ENCODE measurements at places on chromosomes 16 and 17.

GRCh38 chr17:9324864-9325263, 250.8 kb downstream of the STX8 start:
- DNase-seq, result no peak

DNA sequence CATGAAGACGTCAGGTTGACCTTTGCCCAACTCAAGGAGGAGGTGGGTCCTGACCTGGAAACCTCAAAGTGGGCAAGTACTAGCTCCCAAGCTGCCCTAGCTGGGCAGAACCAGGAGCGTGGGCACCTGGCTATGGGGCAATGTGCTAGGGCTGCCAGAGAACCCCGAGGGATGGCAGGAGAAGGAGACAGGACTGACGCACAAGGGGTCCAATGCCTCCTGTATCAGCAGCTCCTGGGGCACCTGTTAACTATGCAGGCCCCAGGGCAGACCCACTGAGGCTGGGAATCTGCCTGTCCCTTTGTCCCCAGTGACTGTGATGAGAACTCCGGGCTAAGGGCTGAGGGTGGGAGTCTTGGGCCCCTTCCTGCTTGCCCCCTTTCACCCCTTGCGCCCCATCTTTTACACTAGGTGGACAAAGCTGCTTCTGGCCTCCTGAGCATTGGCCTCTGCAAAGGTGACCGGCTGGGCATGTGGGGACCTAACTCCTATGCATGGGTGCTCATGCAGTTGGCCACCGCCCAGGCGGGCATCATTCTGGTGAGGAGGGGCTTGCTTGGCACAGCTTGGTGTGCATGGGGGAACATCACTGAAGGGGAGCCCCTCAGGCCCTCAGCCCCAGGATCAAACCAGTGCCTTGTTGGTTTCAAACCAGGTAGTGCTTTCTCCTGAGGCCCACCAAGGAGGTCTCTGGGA, 7.7 kb downstream of the CHAD start:
- peak; percentile 16 for DNase-seq

DNA sequence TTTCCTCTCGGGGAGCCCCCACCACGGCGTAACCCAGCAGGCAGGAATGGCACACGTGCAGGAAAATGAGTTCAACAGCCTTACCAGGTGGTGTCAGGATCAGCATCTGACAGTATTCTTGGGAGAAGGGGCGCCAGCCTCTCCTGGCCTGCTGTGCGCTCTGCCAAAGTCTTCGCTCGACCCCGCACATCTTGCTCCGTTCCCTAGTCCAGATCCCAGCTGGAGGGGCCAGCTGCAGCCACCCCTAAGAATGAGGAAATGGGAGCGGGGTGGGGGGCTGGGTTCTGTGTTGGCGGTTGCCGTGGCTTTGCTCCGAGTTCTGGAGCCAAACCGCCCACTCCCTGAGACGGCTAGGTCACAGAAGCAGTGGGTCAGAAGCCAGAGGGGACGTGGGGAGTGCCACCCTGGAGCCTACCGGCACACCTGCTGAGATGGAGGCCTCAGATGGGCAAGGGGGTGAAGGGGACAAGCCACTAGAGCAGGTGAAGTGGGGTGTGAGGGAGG, at the start of gene CHCT1:
Gene CHCT1, plus strand, starts transcription at position 328 of the 504 bp plus-strand sequence. Its CDS starts 104 bp downstream, at position 432.
- DNase-seq, result peak; percentile 64

- DNase-seq, result no peak
Measured at GRCh38 chr16:19854543-19854876, 30.1 kb downstream of the GPRC5B start.

DNA sequence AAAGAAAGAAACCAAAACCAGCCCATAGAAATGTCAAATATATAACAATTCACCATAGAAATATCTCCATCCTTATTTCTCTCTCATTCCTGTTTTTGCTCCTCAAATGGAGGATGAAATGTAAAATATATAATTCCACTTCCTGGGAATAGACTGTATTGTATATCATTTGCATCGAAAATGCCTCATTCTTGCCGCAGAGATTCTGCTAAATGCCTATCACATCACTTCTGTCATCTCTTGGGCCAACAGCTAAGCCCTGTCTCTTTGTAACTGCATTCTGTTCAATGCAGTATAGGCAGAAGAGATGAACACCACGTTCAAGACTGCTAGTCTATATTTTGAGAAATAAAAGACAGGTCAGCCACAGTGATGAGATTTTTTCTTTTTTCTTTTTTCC, 956.3 kb upstream of the SOX9 start:
- no peak for DNase-seq

DNA sequence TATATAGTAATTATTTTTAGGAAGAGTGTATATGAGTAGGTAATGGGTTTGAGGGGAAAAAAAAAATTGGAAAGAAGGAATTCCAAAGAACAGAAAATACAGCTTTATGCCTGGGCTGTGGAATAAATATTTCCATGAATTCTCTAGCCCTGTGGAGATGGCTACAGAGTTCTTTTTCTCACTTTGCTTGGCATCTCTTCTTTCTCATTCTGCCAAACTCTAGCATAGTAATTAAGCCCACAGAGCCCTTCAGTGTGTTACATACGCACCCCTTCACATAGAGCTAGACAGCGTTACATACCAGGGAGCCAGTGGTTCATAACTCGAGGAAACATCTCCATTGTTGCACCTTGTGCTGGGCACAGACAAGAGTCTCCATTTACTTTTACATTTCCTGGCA, 621.1 kb downstream of the CDH8 start:
- no peak for DNase-seq

DNA sequence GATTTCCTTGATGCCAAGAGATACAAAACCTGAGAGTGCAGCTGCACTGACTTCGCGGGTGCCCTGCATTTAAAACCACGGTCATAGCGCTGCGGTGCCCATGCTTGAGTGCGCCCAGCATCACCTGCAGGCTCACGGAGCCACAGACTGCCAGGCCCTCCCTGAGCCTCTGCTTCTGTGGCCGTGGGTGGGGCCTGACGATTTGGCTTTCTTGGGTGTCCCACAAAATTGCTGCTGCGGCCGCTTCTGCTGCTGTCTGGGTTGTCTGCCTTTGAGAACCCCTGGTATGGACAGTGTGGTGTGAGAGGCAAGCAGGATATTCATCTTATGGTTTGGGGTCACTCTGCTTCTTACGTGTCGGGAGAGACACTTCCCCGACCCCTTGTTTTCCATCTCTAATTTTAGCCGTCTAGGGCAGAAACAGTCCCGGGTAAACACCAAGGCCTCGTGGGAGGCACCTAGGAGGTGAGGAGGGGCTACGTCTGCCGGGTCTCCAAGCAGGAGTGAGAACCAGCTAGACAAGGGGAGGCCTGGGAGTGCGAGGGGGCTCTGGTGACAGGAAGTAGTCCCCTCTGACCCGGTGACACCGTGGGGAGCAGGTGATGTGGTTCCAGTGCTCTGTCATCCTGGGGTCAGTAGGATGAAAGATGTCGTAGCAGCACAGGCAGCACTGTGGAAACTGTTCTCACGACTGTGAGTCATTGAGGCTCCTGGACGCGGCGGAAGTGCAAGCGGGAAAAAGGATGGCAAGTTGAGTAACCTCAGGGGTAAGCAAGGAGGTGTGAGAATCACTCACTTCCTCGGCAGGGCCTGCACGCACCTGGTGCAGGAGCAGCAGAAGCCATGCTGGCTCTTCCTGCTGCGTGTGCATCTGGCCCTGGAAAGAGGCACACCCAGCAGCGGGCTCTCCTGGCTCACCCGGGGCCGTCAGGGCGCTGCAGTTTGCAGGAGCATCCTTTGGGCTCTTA, 176.3 kb downstream of the RPTOR start:
- no peak for DNase-seq

- no peak for DNase-seq
Measured at GRCh38 chr16:58413359-58413758, 21.1 kb downstream of the GINS3 start.

GRCh38 chr17:13646969-13647542, 45.3 kb upstream of the HS3ST3A1 start:
- DNase-seq, result no peak

DNA sequence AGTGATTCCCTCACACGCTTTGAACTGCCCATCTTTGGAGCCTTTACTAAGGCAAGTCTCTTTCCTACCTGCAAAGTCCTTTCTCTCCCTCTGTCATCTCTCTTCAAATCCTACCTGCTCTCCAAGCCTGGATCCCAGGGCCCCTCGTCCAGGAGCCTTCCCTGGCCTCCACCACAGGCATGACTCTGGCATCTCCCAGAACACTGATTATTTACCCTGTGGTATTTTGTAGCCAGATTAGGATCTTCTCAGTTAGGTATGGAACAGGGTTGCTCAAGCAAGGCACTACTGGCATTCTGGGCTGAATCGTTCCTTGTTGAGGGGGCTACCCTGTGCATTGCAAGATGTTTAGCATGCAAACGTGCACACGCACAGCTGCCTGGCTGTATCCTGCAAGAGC, 31.9 kb upstream of the POLR3E start:
- DNase-seq, result no peak

GRCh38 chr16:8714174-8714573, 39.8 kb downstream of the ABAT start:
- no peak for DNase-seq

DNA sequence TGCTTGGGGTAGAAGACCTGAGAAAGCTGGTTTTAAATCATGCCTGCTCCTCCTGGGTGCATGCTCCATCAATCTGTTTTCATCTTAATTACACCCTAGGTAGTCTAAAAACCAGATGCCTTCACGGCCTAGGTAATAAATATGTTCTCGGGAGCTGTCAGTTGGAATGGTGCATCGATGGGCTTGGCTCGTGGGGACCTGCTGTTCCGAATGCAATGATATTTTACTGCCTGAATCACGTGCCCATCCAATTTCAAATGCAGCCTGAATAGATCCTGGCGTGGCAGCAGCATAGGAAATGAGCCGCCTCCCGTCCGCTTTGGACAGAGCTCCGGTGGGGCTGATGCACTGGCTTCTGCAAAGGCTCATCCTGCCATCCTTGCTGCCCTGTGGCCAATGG, 18.8 kb upstream of the FAAP100 start:
- DNase-seq, result no peak

GRCh38 chr16:74071996-74072535, 224.5 kb upstream of the PSMD7 start:
- no peak for DNase-seq

DNA sequence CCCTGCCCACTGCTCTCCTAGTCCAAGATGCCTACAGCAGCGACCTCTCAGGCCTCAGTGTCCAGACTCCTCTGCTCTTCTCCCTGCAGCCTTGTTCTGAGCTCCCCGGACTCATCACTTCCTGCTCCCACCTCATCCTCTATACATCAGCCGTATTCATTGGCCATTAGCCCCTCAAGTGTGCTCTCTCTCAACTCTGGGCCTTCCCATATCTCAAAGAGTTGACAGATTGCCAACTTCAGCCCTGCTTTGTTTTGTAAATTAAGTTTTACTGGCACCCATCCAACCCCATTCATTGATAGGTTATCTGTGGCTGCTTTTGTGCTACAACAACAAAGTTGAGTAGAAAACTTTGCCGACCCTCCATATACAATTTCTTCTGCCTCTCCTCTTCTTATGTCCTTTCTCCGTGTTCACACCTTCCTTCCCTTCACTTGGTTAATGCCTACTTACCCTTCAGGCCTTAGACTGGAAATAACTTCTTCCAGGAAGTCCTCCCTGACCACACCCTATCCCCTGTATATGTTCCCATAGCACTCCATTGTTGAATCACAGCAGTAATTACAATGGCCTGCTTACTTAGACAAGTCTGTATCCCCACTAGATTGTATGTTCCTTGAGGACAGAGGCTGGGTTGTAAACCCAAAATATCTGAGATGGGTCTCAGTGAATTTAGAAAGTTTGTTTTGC, 63.4 kb upstream of the TANC2 start:
- DNase-seq, result no peak

DNA sequence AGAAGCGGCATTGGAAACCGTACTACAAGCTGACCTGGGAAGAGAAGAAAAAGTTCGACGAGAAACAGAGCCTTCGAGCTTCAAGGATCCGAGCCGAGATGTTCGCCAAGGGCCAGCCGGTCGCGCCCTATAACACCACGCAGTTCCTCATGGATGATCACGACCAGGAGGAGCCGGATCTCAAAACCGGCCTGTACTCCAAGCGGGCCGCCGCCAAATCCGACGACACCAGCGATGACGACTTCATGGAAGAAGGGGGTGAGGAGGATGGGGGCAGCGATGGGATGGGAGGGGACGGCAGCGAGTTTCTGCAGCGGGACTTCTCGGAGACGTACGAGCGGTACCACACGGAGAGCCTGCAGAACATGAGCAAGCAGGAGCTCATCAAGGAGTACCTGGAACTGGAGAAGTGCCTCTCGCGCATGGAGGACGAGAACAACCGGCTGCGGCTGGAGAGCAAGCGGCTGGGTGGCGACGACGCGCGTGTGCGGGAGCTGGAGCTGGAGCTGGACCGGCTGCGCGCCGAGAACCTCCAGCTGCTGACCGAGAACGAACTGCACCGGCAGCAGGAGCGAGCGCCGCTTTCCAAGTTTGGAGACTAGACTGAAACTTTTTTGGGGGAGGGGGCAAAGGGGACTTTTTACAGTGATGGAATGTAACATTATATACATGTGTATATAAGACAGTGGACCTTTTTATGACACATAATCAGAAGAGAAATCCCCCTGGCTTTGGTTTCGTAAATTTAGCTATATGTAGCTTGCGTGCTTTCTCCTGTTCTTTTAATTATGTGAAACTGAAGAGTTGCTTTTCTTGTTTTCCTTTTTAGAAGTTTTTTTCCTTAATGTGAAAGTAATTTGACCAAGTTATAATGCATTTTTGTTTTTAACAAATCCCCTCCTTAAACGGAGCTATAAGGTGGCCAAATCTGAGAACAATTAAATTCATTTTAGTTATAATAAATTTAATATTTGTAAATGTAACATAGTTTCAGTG, 1.7 kb downstream of the HEXIM1 start:
- peak; percentile 63 for DNase-seq

GRCh38 chr17:38982858-38983746, 15.9 kb upstream of the FBXO47 start:
- DNase-seq, result peak; percentile 62

- DNase-seq, result no peak
Measured at GRCh38 chr16:85383836-85384832, 229.0 kb upstream of the GSE1 start.

GRCh38 chr17:9138161-9138717, 116.9 kb downstream of the NTN1 start:
- no peak for DNase-seq

DNA sequence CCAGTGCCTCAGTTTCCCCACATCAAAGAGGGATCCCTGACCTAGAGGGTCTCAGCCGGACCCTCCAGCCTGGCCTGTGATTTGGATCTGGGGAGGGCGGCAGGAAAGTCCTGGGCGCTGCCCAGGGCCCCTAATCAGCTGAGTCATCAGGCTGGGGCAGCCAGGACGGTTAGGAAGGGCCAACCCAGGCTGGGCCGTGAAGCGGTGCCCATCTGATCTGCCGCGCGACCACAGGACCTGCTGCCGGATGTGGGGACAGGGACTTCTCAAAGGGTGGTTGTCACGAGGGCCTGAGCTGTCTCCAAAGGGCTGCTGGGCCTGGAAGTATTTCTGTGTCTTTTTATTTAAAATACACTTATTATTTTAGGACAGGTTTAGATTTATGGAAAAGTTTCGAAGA, 4.4 kb downstream of the TPSAB1 start:
- DNase-seq, result no peak

All from H7 (cell line).